ENCODE measurements at places on chromosomes 11 and 22. TPM values are rescaled to one million over a fixed set of nuclear protein-coding genes. Genes with fewer than 3 reads are reported as not detected.

The PLA2G3 gene
- not detected for total RNA-seq

The CYTH4 gene
- total RNA-seq, result 92.2 TPM

The RIC3 gene
- total RNA-seq, result 73.0 TPM

The GRM5 gene
- total RNA-seq, result not detected

The OR4D9 gene
- total RNA-seq, result not detected
